ENCODE measurements at places on chromosomes 7 and 10.

- DNase-seq, result no peak
Measured at GRCh38 chr7:8254667-8255066, 7.3 kb downstream of the ICA1 start.

DNA sequence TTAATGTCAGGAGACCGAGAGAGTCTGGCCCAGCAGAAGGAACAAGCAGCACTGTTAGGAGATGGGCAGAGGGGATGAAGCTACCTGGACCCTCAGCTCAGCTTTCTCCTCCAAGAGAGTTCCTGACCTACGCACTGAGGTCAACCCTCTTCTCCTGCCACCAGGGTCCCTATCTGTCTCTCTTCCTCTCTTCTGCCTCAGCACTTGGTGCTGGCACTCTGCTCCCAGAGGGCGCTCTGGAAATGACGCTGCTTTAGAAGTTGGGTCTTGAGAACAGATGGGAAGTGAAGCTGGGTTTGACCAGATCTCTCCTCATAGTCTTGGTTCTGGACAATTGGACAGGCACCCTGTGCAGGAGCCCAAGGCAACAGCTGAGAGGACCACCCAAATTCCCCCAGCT is 216.0 kb upstream of the AGK start:
- DNase-seq, result no peak

DNA sequence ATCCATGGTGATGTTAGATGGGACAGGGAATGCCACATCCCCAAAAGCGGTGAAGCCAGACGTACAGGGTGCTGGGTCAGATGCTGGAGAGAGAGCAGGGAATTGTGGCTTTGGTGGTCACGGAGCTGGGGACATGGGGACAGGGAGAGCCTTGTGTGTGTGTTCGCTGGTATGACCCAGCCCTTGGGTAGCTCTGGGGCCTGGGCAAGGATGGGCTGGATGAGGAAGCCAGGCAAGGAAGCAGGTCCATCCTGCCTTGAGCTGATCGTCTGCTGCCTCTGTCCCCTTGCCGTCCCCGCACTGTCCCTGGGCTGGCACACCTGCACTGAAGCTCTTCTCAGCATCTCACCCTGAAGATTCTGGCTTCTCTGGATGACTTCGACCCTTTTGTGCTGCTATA is 15.4 kb upstream of the CLDN4 start:
- DNase-seq, result no peak

DNA sequence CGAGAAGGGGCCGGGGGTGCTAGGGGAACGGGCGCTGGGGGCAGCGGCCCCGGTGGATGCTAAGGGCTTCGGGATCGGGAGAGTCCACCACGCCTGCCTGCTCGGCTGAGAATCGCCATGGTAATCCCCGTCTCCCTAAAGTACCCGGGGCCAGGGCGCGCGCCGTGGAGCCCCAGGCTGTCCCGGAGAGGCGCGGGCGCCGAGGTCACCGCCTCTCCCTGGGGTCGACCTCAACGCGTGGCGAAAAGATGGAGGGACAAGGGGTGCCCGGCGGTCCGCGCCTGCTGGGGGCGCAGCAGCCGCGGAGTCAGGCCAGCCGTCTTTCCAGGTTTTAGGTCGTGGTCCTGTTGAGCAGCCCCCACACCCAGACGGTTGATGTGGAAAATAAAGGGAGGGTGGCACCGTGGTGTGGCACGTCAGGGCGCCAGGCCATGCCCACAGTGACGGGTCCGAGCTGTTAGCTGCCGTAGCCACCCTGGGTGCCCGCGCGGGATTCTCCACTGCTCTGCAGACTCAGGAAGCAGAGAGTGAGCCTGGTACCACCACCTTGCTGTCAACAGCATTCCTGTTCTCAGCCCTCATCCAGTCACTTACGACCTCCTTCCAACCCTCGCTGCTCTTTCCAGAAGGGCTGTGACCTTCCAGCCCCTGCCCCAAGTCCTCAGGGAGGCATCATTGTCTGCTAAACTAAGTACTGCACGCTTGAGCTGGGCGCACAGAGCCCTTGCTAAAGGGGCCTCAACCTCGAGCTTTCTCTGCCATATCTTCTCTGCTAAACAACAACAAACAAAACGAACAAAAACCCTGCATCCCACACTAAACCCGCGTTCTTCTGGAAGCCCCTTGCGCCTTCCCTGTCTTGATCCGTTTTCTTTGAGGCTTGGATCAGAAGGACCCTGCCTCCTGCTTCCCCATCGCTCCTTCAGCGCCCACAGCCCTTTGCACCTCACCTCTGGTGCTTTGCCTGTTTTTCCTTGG is 666 bp downstream of the SMKR1 start:
- no peak for DNase-seq

DNA sequence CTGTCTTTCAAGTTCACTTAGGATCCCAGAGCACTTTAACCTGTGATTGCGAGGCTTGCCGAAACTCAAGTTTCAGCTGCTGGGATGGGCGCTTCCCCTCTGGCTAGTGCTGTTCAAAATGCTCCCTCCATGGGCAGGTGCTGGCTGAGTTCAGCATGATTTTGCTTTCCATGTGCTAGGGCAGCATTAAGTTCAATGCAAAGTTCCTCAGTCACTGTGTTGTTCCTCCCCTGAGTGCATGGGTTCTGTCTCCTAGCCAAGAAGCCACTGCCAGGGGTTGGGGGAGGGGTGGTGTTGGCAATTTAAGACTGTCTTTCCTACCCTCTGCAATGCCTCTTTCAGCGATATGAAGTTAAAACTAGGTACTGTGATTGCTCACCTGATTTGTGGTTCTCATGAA is 56.5 kb upstream of the HELLS start:
- DNase-seq, result no peak

- no peak for DNase-seq
Measured at GRCh38 chr10:128209862-128210214, 83.6 kb upstream of the MKI67 start.

- DNase-seq, result no peak
Measured at GRCh38 chr10:131141207-131141606, 170.3 kb downstream of the TCERG1L start.

- DNase-seq, result no peak
Measured at GRCh38 chr7:66507764-66508296, 120.9 kb upstream of the KCTD7 start.

DNA sequence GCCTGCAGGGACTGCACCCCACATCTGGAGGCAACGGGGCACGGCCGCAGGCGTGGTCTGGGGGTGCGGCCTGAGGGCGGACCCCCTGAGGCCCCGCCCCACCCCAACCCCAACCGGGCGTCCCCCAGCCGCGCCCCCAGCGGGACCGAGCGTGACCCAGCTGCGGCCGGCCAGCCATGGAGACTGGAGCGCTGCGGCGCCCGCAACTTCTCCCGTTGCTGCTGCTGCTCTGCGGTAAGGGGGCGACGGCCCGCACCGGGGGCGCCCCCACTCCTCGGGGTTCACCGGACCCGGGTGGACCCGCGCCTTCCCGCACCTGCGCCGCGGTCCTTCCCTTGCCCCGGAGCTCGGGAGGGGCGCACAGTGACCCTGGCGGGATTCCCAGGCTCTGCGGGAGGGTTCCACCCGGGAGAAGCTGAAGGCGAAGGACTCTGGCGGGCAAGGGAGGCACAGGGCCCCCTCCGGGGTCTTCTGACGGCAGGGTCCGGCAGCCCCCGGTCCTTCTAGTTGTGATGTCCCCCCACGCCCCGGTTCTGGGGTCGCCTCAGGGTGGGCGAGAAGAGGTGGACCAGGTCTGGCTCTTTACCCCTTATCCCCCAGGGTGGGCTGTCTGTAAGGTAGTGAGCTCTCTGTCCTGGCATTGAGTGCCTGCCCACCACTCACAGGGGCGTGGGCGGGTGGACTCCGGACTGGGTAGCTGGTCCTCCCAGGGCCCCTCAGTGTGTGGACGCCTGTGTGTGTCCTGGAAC is at the start of gene RAMP3:
RAMP3 (plus strand) TSS at position 139 of the 749 bp plus-strand sequence; CDS start at position 177, 38 bp downstream.
- no peak for DNase-seq

DNA sequence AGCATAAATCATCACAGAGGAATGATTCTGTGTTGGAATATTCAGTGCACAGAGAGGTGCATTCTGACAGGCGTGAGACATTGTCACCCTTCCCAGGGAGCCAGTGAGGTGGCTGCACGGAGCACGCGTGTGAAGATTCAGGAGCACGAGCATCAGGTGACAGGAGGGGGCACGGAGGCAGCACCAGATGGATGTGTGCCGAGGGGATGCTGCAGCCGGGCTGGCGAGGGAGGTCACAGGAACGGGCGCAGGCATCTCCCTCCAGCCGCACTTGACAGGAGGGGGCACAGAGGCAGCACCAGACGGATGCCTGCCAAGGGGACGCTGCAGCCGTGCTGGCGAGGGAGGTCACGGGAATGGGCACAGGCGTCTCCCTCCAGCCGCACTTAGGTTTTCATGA is 66.5 kb downstream of the DIP2C start:
- no peak for DNase-seq

DNA sequence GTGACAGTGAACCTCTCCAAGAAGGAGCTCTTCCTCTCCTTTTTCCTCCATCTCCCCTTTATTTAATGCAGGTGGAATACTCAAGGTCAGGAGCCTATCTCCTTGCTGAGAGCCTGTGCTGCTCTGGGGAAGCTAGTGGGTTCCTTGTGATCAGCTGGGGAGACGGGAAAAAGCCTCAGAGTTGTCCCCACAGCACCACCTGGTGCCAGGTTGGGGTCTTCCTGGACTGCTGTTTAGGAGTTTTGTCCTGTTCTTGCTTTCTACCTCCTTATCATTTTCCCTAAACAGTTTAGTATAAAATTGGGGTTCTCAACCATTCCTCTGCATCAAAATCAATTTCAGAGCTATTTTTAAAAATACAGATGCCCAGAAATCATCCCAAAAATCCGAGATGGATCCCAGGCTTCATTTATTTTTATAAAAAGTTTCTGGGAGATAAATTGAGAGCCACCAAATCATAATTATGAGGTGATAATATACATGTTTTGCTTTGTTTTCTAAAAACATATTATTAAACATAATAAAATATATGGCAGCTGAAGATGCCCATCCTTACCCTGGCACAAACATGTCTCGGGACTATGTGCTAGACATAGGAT is 44.3 kb downstream of the MACC1 start:
- no peak for DNase-seq

- no peak for DNase-seq
Measured at GRCh38 chr10:99143651-99144050, 92.0 kb downstream of the HPSE2 start.

DNA sequence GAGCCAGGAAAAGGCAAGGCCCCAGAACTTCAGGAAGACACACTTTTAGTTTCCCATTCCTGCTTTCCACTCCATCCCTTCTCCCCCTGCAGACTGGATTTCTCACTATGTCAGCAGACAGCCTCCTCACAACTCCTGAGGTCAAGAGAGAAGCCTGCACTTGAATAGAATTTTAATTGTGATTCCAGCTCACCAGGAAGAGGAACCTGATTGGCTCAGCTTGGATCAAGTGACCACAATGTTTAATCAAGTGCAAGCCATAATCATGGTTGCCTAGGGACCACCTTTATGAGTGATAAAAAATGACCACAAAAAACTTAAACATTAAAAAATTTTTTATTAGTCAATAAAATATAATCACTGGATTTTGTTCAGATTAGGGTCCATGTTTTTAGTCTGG is 244.7 kb upstream of the RHOBTB1 start:
- DNase-seq, result no peak

GRCh38 chr10:98388101-98388655 is 26.8 kb downstream of the PYROXD2 start:
- DNase-seq, result no peak

DNA sequence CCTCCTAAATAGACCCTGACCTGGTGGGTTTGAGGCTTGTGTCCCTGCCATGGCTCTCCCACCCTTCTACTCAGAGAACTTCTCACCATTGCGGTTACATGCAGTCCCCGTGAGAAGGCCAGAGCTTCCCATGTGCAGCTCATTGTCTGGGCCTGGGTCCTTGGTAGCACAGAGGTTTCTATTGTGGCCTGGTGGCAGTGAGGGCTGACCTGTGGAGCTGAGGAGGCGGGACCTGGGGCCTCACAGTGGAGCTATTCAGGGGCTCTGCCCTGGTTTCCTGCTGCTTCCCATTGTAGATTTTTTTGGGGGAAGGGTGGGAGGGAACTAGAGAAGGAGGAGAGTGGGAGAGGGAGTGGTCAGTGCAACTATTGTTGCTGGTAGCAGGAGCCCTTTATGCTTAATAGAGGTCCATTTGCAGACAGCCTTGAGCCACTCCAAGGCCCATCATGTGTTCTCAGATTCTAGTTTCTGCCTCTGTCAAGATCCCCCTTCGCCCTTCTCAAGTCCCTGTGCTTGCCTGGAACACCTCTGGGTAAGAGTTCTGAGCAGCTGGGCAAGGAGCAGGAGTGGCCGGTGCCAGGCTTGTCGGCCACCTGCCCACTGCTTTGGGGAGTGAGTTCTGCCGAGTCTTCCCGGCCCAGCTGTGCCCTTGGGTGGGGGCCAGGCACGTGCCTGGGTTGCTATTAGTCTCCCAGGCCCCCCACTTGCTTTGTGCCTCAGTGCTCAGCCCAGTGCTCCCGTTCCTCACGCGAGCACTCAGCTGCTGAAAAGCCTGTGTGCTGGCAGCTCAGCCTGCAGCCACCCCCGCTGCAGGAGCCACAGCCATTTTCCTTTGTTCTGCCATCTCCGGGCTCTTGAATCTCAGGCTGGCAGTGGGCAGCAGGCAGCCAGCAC is 10.7 kb downstream of the TSPAN14 start:
- DNase-seq, result no peak

GRCh38 chr7:20021831-20022230 is 195.4 kb downstream of the MACC1 start:
- DNase-seq, result no peak

- DNase-seq, result no peak
Measured at GRCh38 chr7:29035044-29035740, 77.1 kb upstream of the TRIL start.

DNA sequence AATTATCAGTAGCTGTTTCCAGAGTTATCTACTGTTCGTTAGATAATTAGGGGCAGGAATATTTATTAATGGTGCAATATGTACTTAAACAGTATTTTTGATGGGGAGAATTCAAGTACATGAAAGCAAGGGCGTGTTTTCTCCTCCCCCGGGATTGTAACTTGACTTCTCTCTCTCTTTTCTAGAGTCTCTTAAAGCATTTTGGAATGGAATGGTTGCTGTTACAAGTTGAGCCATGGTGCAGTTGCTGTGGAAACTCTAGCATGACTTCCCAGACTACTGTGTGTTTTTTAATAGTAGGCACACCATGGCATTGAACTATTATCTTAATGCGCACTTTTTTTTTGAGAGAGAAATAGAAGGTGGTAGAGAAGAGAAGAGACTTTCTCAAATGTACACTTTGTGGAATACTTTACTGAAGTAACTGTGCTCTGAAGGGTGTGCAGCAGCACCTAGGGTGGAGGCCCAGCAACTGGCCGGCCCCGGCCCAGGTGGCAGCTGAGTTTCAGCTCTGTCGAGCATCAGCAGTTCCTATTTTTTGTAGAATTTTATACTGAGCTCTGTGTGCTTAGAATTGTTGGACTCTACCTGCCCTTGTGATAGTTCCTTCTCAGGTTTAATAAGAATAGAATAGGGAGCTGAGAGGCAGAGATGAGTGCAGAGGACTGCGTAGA is 64.4 kb downstream of the CCNY start:
- no peak for DNase-seq

All from AG04450 (cell line).